Stimulated activated CD8-positive, alpha-beta memory T cell treated with anti-CD3 and anti-CD28 coated beads, Interleukin-2, amount 100 ng/mL, for 48 hours (primary cell): ENCODE measurements at places on chromosomes 7 and 10.

DNA sequence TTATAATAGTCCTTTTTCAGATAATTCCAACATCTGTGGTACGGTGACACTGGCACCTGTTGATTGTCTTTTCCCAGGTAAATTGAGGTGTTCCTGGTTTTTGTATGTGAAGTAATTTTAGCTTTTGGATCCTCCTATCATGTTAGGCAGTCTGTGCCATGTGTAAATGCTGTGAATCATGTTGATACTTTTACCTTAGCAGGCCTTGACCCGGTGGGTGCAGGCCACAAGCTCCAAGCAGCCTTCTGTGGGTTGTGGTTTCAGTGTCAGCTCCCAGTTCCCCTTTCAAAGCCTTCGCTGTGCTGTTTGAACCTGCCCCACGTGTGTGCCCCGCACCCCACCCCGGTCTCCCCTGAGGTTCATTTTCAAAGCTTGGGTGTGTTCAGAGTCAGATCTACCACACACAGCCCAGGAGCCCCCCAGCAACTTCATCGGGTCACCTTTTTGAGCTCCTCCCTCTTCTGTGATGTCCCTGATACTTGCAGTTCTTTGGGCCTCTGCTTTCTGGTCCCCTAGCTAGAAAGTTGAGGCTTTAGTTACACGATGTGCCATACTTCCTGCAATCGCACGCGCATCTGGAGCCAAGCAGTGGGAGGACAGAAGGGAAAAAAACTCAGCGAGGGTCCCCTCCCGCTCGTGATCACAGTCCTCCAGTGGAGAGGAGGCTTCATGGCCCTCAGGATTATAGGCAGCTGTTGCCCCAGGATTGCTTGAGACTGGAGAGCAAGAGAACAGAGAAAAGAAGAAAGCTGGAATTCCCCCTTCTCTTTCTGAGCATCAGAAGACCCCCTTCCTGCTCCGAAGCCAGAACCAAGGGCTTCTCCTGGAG lies 8.7 kb upstream of the BHLHA15 start:
- peak; percentile 61 for DNase-seq

GRCh38 chr10:115092258-115092554 lies 959 bp upstream of the ATRNL1 start:
- no peak for DNase-seq

DNA sequence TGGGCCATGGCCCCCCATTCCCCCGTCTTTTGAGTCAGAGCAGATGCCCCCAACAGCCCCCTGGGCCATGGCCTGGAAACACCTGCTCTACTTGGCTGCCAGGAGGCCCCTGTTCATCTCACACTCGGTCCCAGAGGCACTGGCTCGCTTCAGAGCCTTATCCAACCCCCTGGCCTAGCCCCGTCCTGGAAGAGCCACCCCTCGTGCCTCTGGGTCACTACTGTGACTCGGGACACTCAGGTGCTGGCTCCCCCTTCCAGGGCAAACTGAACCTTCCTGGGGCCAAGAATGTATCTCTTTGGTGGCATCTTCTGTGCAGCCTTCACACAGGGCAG lies 7.0 kb downstream of the POLR2J start:
- no peak for DNase-seq

GRCh38 chr10:6092731-6093130 lies 3.9 kb downstream of the RBM17 start:
- DNase-seq = no peak

- DNase-seq = no peak
Observed at GRCh38 chr7:81111781-81112540, 193.1 kb upstream of the SEMA3C start.

DNA sequence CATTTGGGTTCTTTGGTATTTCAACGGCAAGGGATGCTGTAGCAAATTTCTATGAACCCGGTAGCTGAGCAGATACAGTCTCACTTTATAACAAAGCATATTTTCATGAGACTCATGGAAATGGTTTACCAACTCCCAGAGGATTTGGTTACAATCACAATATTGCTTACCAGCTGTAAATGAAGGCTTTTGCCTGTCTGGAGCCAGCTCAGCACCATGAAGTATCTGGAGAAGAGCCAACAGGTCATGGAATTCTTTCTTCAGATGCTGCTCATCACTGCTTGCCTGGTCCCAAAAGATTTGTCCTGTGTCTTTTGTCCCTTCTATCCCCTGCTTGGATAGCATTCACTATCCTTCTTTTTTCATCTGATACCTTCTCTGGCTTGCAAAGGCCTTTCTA lies 316.9 kb upstream of the PHYHIPL start:
- DNase-seq = no peak

DNA sequence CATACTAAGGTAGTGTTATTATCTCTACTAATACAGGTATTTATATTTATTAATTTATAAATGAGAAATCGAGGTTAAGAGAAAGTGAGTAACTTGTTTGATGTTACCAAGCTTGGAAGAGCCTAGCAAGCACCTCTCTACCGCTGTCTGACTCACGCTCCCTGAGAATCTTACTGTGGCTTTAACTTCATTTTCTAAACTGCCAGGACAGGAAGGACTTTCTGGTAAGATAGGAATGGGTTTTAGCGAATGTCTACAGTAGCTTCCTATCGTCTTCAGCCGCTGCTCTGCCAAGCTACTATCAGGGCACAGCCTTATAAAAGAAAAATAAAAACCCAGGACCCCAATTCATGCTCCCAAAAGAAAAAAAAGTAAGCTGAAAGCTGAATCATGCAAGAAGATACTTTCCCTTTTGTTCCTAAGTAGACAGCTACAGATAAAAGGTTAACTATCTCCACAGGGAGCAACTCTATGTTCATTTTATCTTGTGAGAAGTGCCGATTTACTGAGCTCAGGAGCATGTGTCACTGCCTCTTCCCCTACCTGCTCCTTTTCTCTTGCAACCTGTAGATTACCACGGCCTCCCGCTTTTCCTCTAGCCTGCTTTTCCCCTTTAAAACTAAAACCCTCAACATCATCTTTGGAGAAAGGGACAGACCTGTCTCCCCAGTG lies 60.2 kb downstream of the THNSL1 start:
- DNase-seq = no peak

- no peak for DNase-seq
Observed at GRCh38 chr10:12547301-12547771, 198.0 kb downstream of the CAMK1D start.

- DNase-seq = no peak
Observed at GRCh38 chr7:88429382-88429781, 122.7 kb upstream of the STEAP4 start.

- no peak for DNase-seq
Observed at GRCh38 chr7:6505685-6506559, 45.3 kb downstream of the GRID2IP start.

- DNase-seq = no peak
Observed at GRCh38 chr10:44948642-44949041, 11.0 kb upstream of the RASSF4 start.

DNA sequence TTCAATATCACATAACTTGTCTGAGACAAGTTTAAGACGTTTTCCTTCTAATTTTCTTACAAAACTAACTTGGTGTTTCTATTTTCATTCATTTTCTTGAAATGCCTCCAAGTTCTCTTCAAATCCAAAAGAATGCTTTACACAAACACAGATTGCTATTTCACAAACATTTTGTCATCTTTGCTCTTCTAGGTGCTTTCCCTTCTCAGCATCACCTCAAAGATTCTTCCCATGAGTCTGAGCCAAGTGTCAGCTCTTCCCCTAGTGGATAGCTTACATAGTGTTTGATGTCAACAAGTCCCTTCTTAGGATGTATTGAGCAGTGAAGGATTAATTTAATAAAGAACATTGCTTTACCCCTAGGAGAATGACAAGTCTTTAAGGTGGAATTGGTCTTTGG lies 38.1 kb upstream of the SEMA3A start:
- no peak for DNase-seq

DNA sequence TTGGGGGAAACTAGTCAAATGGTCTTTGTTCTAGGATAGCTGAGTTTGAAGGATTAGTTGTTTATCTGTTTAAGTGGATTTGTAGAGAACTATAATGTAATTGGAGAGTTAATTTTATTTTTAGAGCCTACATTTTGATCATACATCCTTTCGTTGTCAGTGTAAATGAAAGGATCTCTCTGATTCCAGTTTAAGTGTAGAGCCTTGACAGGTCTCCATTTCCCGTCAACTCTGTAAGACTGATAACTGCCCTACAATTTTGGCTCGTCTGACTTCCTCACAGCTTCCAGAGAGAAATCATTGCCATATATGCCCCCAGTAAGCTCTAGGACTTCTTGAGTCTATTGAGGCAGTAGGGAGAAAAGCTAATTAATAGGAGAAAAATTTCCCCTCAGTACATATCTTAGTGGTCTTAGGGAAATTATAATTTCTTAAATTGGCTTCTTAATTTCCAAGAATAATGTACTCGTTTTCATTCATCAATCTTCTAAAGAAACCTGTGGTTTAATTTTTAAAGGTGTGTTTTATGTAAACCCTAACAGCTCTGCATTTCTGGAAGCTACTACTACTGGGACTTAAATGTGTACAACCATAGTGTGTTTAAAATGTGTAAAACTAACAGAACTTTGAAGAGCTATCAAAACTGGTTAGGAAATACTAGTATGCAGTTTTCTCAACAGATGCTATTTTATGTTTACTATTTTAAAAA lies 3.8 kb downstream of the KMT2E start:
- no peak for DNase-seq

- no peak for DNase-seq
Observed at GRCh38 chr7:95045236-95045923, 138.0 kb downstream of the PPP1R9A start.

DNA sequence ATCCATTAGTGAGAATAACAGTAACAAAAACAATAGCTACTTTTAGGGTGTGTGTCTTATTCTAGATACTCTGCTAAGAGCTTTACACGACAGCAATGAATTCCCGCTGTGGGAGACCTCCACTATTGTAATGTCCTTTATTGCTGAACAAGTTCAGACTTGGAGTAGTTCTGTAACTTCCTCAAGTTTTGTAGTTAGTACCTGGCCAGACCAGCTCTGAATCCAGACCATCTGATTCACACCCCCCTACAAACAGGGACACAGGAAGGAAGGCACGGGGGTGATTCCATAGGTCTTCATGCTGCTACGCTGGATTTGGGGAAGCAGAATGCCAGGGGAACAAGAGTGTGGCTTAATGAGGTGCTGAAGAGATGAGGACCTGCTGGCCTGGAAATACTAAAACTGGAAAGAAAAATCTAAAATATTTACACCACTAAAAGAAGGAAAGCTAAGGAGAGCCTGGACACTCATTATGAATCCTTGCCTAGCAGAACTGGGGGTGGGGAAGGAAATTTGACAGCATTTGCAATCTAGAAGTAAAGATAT lies 194.6 kb upstream of the TMEM72 start:
- DNase-seq = no peak

DNA sequence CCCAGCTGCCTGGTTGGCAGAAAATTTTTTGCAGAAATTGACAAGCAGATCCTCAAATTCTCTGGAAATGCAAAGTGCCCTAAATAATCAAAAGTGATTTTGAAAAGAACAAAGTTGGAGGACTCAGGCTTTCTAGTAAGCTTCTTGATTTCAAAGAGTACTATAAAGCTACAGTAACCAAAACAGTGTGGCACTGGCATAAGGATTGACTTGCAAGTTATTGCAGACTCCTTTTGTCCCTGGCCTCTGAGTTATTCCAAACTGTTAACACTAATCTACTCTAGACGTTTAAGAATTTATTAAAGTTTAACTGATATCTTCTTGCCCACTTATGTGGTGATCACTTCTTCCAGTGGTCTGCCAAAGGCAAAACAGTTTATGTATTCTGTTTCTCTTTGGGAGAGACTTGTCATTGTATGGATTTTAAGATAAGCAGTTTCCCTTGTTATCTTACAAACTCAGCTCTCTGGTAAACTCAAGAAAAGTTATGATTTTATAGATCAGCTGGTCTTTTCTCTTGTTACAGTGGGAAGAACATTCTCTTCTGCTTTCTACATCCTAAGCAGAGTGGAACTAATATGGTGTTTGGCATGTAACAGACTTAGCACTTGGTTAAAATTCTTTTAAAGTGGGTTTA lies 41.4 kb downstream of the LOXL4 start:
- DNase-seq = no peak

- DNase-seq = no peak
Observed at GRCh38 chr10:49114718-49115014, 656 bp downstream of the VSTM4 start.

DNA sequence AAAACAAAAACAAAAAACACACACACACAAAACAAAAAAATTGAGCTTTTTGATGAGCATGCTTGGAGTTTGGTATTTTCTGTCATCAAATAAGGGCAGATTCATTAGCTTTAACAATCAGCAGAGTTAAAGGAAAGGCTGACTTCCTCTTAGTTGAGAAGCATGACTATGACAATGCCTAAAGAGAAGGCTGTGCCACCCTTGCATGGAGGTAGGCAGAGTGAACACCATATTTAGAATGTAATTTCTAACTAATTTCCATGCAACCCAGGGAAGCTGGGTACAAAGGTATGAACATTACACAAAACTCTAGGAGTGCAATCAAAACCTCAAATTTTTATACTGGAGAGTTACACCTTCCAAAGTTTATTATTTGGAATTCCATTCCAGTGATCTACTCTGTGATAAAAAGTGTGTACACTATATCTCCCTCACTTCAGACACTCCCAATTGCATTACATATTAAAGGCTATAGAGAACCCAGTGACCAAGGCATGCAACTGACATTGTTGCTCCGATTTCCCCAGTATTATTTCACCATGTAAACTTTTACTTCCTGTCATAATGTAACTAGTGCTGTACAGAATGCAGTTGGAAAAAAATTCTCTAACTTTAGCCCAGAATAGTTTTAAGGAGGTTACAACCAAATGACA lies 9.4 kb upstream of the CYCS start:
- DNase-seq = no peak

GRCh38 chr7:106612432-106612831 lies 48.5 kb downstream of the CCDC71L start:
- no peak for DNase-seq

- no peak for DNase-seq
Observed at GRCh38 chr10:60086421-60086820, 180.1 kb upstream of the CCDC6 start.

DNA sequence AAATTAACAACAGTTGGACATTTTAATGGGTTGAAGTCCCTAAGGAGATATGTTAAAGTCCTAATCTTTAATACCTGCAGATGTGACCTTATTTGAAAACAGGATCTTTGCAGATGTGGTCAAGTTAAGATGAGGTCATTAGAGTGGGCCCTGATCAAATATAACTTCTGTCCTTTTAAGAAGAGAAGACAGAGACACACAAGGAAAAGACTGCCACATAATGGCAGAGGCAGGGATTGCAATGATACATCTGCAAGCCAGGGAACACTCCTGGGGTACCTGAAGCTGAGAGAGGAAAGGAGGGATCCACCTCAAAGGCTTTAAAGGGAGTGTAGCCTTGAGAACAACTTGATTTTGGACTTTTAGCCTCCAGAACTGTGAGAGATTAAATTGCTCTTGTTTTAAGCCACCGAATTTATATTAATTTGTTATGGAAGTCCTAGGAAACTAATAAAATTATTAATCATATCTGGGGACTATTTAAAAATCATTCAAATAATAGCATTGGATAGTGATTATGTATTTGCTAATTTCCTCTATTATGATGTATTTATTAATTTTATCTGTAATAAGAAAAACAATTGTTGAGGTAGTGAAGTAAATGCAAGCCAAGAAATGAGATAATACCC lies 700.0 kb upstream of the PCDH15 start:
- no peak for DNase-seq
